ENCODE measurements at places on chromosomes 2 and 18.

DNA sequence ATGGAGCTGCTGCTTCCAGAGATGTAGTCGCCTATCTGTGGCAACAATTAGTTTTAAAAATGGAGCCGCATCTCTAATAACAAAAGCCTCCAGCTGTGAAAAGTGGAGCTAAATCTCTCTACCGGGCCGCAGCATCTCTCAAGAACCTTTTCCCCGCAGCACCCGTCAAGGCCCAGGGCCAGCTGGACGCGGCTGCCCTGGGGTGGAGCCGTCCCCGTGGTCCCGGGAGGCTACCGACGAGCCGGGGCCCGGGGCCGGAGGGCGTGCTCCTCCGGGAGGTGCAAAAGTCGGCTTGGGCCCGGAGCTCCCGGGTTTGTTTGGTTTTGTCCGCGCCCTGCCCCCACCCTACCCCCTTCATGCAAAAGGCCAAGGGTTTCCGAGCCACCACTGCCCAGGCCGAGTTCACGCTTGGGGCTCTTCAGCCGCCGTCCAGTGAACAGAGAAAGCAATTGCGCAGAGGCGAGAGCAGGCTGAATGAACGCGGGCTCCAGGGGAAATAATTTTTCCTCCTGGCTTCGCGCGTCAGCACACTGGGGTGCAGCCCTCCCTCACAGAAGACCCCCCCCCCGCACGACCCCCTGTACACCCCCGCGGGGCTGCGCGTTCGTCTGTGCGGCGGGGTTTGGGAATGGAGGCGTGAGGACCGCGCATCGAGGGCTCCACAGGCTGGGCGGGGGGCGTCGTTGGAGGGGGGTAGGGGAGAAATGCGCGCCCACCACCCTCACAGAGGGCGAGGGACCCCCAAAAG, 557 bp upstream of the GREB1L start:
- no peak for DNase-seq

GRCh38 chr2:145655165-145655765, 1135.3 kb upstream of the ZEB2 start:
- no peak for DNase-seq

- DNase-seq, result no peak
These were observed 2.9 kb upstream of the KHK start for GRCh38 chr2:27083410-27084296.

GRCh38 chr18:394987-395362, 105.5 kb downstream of the COLEC12 start:
- peak; percentile 91 for DNase-seq

- no peak for DNase-seq
These were observed 464.3 kb downstream of the NBAS start for GRCh38 chr2:15096873-15097272.

GRCh38 chr18:79283131-79283810, 112.5 kb upstream of the NFATC1 start:
- DNase-seq, result no peak

DNA sequence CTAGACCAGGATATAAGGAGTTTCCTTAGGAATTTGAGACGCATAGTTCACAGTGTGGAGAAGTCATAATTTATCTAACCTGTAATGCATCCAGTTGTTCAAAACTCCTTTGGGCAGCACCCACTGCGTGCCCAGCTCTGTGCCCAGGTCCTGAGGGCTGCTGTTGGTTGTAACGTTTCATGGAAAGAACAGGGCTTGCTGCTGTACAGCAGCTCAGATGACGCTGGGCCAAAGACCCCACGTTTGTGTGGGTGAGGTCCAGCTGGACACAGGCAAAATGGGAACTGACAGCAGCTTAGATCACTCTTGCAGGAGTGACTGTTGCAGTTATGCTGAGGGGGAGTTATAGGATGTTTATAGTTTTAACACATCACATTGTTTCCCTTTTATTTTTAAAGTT, 30.0 kb upstream of the HS6ST1 start:
- no peak for DNase-seq

Data from BJ (cell line).